ENCODE measurements at places on chromosomes 7 and 10.

DNA sequence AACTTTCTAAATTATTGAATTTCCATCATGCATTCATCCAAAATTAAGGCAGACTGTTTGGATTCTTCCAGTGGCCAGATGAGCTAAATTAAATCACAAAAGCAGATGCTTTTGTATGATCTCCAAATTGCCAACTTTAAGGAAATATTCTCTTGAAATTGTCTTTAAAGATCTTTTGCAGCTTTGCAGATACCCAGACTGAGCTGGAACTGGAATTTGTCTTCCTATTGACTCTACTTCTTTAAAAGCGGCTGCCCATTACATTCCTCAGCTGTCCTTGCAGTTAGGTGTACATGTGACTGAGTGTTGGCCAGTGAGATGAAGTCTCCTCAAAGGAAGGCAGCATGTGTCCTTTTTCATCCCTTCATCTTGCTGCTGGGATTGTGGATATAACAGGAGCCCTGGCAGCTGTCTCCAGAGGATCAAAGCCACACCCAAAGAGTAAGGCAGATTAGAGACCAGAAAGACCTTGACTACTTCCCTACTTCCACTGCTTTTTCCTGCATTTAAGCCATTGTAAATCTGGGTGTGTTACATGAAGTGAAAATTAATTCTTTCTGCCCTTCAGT lies 8.2 kb upstream of the CFAP69 start:
- DNase-seq = no peak

- no peak for DNase-seq
These were observed 5.7 kb upstream of the MSS51 start for GRCh38 chr10:73439055-73439454.

DNA sequence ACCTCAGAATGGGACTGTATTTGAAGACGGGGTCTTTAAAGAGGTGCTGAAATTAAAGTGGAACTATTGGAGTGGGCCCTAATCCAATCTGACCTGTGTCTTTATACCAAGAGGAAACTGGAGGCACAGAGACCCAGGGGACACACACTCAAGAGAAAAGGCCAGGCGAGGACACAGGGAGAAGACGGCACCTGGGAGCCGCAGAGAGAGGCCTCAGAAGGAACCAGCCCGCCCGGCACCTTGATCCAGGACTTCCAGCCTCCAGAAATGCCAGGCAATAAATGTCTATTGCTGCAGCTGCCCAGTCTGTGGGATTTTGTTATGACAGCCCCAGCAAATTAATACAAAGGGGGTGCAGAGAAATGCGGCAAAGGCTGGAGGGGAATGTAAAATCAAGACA lies 10.5 kb downstream of the CARD11 start:
- no peak for DNase-seq

GRCh38 chr7:96637522-96637921 lies 72.1 kb downstream of the SEM1 start:
- DNase-seq = no peak

- no peak for DNase-seq
These were observed 278.0 kb downstream of the ADRA2A start for GRCh38 chr10:111354859-111355258.

GRCh38 chr7:93944673-93945072 lies 23.1 kb downstream of the GNG11 start:
- DNase-seq = no peak

DNA sequence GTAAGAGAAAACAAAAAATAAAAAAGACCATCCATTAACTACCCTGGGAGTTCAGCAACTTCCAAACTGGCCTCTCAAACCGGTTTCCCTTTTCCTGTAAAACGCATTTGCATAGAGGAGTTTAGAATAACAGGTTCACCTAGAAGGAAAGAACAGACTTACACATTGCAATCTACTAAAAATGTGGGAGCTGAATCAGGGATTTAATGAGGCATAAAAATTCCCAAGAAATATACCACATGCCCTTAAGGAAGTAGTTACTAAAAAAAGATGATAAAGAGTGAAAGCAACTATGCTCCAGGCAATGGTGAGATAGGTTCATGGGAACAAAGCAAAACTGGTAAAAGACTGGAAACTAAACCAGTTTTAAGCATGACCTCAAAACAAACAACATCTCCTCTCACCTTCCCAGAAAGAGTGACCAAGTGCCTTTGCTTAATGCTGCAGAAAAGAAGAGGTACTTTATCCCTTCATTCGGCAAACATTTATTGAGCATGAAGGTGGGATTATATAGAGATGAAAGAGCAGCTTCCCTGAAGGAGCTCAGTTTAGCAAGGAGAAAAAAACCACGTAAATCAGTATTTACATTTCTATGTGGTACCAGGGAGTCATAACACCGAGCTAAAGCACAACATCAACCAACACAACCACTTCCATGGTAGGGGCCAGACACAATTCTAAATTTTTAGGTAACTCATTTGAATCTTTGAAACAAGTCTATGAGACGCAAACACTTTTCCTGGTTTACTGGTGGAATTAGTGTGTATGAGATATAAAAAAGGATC lies 152.8 kb downstream of the SGMS1 start:
- DNase-seq = no peak

DNA sequence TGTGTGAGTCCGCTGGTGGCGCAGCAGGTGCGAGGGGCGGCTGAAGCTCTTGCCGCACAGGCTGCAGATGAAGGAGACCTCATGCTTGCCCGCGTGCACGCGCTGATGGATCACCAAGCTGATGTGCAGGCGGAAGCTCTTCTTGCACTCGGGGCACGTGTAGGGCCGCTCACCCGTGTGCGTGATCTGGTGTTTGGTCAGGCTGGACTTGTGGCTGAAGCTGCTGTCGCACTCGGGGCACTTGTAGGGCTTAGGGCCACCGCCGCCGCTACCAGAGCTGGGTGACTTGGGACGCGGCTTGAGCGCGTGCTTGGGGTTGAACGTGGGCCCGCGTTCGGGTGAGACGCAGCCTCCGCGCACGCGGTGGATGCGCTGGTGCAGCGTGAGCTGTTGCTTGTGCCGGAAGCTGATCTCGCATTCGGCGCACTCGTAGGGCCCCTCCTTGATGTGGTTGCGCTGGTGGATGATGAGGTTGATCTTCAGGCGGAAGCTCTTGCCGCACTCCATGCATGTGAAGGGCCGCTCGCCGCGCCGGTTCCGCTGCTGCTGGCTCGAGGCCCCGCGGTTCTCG lies 28.7 kb downstream of the ZNF777 start:
- no peak for DNase-seq

DNA sequence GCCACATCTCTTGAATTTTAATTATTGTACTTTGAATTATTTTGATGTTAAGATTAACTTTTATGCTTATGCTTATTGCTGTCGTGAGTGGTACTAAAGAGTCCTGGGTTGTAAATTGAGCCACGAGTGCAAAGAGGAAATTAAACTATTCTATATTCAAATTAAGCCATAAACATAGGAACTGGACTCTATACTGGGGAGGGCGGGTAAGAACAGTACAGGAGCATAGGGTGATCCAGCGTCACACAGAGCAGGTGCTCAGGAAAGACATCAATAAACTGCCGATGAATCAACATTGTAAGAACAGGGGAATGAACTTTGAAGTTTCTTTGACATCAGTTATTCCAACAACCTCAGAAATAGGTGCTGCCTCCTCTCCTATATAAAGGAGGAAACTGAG lies 219.6 kb downstream of the CACNB2 start:
- DNase-seq = no peak

DNA sequence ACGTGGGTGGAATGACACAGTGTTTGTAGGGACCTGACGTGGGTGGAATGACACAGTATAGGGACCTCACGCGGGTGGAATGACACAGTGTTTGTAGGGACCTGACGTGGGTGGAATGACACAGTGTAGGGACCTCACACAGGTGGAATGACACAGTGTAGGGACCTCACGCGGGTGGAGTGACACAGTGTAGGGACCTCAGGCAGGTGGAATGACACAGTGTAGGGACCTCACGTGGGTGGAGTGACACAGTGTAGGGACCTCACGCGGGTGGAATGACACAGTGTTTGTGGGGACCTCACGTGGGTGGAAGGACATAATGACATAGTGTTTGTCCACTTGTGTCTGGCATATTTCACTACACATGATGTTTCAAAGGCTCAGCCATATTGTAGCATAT lies 19.3 kb downstream of the PPP2R2D start:
- DNase-seq = no peak

GRCh38 chr10:74827045-74827441 lies 643 bp downstream of the KAT6B start:
- DNase-seq = no peak

DNA sequence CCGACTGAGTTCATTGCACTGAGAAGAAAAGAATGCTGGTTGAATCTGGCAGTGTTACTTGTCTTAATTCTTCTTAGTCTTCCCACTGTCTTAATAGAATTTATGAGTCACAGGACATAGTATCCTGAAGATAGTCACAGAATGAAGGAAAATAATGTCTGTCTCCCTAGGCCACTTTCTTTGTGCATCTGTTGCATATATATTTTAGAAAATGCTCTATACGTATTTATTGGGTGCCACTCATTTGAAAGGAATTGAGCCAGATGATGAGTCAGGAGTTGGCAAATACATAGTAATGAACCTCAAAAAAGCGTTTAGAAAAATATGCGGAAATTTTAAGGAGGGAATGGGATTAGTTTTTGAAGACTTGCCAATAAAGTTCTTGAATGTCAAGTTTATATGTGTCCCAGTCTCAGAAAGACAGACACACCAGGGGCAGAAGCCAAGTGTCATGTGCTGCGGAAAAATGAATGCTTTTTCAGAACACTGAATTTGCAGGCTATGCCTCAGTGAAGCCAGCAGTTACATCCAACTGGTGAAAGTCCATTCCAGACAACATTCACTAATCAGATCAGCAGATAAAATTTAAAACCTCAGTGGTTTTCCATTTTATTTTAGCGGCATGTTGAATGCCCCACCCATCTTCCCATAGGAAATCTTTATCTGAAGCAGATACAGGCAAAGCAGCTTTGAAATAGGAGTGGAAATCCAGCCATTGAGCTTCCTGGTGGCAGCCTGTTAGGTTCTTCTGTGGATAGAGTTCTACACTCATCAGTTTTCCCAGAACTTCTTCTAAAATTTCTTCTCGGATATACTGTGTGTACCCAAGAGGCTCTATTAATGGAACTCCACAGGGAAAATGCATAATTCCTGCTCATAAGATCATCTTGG lies 308.4 kb downstream of the BICC1 start:
- no peak for DNase-seq

DNA sequence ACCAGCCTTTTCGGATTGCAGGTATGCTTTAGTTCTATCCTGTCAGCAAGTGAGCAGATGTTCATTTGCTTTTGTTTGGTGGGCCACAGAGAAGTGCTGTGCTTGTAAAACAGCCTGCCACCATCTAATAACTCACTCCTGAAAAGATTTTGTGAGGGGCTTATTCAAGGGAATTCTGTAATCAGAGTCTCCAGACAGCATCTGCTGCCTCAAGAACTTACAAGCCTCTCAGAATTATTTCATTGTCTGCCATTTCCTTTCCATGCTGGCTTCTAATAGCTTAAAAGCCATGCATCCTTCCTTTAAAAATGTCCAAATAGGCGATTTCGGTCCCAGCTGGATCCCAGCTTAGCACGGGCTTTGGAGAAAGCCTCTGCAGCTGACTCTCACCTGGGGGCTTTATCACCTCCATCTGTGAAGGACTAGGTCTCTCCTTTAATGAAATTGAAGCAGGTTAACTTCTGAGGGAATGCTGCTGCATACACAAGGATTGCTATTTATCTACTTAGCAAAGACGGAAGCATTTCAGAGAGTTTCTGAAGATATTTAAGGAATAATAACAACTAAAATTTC lies 48.0 kb downstream of the MALRD1 start:
- DNase-seq = no peak

DNA sequence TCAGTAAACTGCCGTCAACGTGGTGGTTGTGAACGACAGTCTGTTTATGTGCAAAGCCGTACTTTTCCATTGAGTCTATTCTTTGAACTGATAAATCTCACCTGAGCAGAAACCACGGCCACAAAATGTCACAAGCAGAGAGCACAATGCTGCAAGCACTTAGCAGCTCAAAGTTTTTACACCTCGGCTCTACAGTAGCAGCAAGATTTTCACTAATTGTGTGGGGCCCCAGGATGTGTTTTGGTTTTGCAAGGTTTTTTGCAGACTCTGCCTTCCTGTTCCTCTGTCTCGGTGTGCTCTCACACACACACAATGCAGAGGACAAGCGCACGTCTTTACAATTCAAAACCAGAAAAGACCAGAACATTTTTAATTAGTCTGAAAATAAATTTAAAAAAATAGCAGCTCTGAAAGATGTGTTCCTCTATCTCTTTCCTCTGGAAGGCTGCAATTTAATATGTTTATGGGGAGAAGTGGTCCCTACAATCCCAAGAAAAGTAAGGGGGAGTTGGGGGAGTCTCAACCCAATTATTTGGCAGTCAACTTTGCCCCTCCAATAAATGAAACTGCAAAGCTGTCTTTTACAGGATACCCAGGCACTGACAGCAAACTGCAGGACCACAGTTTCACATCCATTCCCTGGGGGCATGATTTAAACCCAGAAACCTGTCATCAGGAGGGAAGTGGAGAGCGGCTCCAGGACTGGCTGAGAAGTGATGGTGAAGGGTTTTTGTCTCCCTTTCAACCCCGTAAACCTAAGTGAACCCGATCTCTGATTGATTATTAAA lies 73.8 kb upstream of the SFMBT2 start:
- DNase-seq = no peak

DNA sequence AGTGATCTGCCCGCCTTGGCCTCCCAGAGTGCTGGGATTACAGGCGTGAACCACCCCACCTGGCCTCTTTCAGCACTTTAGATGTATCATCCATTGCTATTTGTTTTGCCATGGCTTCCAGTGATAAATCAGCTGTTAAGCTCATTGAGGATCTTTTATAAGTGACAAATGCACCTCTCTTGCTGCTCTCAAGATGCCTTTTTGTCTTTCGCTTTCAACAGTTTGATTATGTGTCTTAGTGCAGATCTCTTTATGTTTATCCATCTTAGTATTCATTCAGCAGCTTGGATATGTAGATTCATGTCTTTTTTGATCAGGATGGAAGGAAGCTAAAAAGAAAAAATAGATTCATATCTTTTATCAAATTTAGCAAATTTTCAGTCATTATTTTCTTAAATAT lies 105.6 kb downstream of the MAPK8 start:
- no peak for DNase-seq

GRCh38 chr10:12513775-12514673 lies 164.7 kb downstream of the CAMK1D start:
- peak; percentile 76 for DNase-seq

GRCh38 chr7:44104860-44105771 lies 971 bp downstream of the AEBP1 start:
- DNase-seq = no peak

GRCh38 chr7:40583667-40584444 lies 449.1 kb downstream of the SUGCT start:
- DNase-seq = no peak

- DNase-seq = no peak
These were observed 147.5 kb downstream of the DOCK4 start for GRCh38 chr7:112058686-112059085.

GRCh38 chr10:101089520-101090299 lies 27.9 kb downstream of the KAZALD1 start:
- DNase-seq = no peak

GRCh38 chr7:8115547-8116402 lies 146.2 kb downstream of the ICA1 start:
- DNase-seq = no peak

DNA sequence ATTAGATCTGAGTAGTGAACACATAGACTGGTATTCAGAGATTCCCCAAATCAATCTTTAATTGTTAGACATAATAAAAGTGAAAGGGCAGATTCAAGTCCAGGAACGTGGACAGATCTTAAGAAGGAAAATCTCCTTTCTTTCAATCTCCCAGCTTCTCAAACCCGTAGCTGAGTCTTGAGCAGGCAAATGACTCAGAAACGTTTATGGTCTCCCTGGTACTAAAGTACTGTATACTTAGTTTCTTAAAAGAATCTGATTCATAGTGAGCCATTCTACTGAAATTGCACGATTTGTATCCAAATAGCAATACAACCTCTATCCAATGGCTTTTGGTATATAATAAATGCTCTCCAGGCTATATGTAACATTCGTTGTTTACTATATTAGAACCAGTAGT lies 140.4 kb upstream of the RHEB start:
- DNase-seq = no peak

Measured in NCI-H1092 (cell line).